ENCODE measurements at places on chromosomes 12 and 14. TPM values are rescaled to one million over a fixed set of nuclear protein-coding genes. Genes with fewer than 3 reads are reported as not detected.

GRCh38 chr12:91604897-91605296, 422.3 kb upstream of the DCN start:
- DNase-seq = no peak

GRCh38 chr14:50089208-50089607, 27.2 kb downstream of the VCPKMT start:
- DNase-seq = no peak

- DNase-seq = no peak
Observed at GRCh38 chr12:6966351-6966750, 4.1 kb downstream of the PHB2 start.

- no peak for DNase-seq
Observed at GRCh38 chr12:108299980-108300696, 39.0 kb downstream of the CMKLR1 start.

DNA sequence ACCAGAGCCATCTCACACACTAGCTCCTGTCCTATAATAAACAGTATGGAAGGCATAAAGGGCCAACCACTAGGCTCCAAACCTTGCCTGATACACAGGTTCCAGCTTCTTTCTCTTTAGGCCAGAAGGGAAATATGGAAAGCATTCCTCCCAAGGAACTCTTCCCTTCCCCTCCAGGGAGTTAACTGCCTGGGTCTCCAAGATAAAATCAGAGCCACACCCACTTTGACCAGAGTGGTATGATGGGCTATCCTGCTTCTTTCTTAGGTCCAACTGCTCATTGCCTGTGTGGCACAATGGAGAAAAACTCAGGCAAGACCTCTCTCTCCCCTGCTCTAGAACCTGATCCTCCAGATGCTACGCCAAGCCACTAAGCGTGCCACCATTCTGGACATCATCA, 2.1 kb downstream of the TSSK4 start:
- DNase-seq = no peak

DNA sequence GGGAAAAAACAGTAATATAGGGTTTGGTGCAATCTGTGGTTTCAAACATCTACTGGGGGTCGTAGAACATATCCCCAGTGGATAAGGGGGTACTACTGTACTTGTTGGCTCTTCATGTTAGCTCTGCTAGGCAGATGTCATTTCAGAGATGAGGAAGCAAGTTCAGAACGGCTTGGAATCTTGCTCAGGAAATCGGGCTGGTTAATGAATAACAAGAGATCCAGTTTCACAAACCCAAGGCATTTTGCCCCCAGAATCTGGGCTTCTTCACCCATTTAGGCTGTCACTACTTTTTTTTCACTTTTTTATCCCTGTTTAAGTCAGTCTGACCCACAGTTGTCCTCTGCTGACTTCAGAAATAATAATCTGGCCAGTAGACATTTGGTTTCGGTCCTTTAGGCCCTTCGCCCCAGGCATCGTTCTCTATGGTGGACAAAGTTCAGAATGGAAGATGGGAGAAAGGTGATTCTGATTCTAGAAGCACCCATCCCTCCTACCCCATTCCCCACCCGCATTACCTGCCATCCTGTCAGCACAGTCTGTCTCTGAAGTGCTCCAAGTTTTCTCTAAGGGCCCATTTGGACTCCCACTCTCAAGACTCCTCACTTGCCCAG, 4.5 kb downstream of the SUOX start:
- DNase-seq = no peak

DNA sequence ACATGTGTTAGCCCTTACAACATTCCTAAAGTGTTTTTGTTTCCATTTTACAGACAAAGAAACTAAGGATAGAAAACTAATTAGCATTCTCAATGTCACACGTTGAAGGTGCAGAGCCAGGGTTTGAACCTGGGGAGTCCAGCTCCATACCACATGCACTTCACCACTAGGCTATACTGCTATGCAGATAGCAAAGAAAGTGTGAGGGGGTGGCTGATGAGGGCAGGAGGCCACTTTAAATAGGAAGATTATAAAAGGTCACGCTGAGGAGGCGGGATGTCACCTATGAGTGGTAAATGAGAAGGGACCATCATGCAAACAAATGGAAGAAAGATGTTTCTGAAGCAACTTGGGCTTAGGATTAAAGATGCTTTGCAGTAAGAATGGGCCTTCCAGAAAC, 213.9 kb downstream of the EGLN3 start:
- no peak for DNase-seq

Gene ALG10B
- total RNA-seq = 16.3 TPM

Gene RASSF9
- total RNA-seq = not detected

Gene CTSG
- not detected for total RNA-seq

Gene DAD1
- total RNA-seq = 165 TPM

Gene PSMB5
- total RNA-seq = 88.9 TPM

Gene RNASE3
- total RNA-seq = not detected

Gene SIX4
- 0.17 TPM for total RNA-seq

Gene KRT85
- total RNA-seq = not detected

All from activated T-cell treated with anti-CD3 and anti-CD28 coated beads, Interleukin-2, amount 50 U/mL, for 72 hours (primary cell).